ENCODE measurements at places on chromosomes 16 and 17. TPM values are rescaled to one million over a fixed set of nuclear protein-coding genes. Genes with fewer than 3 reads are reported as not detected.

- DNase-seq: no peak
- no peaks in the 10 kb centered on the region for H3K27me3 ChIP-seq
- no peak overlapping the region for H3K4me3 ChIP-seq
- H3K4me1 ChIP-seq: no peaks in the 10 kb centered on the region
- H3K36me3 ChIP-seq: no peaks in the 10 kb centered on the region
Measured at GRCh38 chr17:55394357-55395021, 27.1 kb downstream of the MMD start.

Gene IGSF6
- total RNA-seq: 0.59 TPM

DNA sequence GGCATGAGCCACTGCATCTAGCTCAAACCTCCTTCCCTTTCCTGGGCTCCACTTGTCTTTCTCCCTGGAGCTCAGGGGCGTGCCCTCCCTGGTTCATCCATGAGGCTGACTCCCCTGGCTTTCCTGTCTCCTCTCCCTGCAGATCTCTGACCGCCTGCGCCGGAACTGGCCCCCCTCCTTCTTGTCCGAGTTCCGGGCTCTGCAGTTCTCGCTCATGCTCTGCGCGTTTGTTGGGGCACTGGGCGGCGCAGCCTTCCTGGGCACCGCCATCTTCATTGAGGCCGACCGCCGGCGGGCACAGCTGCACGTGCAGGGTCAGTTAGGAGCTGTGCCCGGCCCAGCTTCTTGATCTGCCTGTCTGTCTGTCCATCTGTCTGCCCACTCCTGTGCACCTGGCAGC is 1.2 kb upstream of the LAT start:
- H3K27me3 ChIP-seq: no peaks in the 10 kb centered on the region
- H3K27ac ChIP-seq: no peak overlapping the region
- no peak overlapping the region for H3K4me3 ChIP-seq
- no peaks in the 10 kb centered on the region for H3K4me1 ChIP-seq
- no peaks in the 10 kb centered on the region for H3K36me3 ChIP-seq

DNA sequence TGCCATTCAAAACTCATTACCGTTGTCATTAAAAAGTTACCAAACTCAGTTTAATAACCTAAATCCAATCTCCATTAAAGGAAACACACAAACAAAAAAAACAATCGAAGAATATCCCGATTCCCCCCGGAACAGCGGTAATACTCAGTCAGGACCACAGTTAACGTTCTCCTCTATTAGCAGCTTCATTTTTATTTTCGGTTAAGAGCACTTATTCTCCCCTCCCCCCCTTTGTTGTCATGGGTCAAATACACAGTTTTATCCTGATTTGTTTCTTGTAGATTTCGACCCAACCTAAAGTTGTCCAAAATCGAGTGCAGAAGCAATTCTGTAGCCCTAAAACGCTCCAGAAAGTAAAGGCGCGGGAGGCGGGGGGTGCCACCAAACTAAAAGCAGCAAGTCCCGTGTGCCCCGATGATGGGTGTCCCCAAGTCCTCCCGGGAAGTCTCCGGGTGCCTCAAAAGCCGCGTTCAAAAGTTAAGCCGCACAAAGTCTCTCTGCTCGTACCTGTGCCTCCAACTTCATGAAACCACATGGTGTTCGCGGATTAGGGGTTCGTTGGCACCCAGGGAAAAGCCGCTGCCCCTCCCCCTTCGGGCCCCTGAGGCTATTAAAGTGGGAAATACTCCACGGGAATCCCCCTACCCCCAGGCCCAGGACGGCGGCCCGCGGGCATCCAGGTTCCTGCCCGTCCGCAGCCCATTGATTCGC is 996 bp downstream of the SUMO2 start:
- peak overlapping the region; percentile 100 for H3K27ac ChIP-seq
- DNase-seq: no peak
- H3K4me3 ChIP-seq: peak overlapping the region; percentile 83
- no peaks in the 10 kb centered on the region for H3K36me3 ChIP-seq
- H3K27me3 ChIP-seq: no peaks in the 10 kb centered on the region

Gene EFNB3
- 10.6 TPM for total RNA-seq

Gene CX3CL1
- total RNA-seq: 1.0 TPM

DNA sequence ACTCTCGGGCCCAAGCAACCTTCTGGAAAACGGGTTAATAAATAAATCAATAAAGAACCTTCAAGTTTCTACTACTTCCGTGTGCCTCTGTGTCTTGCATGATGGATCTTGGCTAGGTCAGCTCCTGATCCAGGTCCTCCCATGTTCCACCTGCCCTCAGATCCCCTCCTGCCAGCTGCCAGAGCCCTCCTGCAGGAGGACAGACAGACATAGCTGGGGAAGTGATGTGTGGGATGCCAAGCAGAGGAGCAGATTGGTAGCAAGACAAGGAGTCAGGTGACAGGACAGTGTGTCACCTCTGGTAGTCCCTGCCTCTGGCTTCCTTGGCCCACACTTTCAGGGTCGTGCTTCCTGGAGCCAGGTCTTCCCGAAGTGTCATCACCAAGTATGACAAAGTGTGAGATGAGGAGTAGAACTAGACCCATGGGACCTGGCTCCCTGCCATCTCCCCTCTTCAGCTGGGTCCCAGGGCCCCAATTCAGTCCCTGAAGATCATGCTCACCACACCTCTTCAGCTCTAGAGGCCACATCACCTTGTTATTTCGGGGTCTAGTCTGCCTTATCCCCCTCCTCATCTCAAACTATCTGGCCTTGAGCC is 1.0 kb upstream of the EPN3 start:
- H3K36me3 ChIP-seq: no peaks in the 10 kb centered on the region
- DNase-seq: no peak
- H3K27me3 ChIP-seq: peaks cover 6% of the 10 kb centered on the region
- H3K4me1 ChIP-seq: no peaks in the 10 kb centered on the region
- H3K27ac ChIP-seq: no peak overlapping the region
- H3K4me3 ChIP-seq: no peak overlapping the region

Gene LRRC37A3
- 2.1 TPM for total RNA-seq

Gene SHCBP1
- not detected for total RNA-seq

DNA sequence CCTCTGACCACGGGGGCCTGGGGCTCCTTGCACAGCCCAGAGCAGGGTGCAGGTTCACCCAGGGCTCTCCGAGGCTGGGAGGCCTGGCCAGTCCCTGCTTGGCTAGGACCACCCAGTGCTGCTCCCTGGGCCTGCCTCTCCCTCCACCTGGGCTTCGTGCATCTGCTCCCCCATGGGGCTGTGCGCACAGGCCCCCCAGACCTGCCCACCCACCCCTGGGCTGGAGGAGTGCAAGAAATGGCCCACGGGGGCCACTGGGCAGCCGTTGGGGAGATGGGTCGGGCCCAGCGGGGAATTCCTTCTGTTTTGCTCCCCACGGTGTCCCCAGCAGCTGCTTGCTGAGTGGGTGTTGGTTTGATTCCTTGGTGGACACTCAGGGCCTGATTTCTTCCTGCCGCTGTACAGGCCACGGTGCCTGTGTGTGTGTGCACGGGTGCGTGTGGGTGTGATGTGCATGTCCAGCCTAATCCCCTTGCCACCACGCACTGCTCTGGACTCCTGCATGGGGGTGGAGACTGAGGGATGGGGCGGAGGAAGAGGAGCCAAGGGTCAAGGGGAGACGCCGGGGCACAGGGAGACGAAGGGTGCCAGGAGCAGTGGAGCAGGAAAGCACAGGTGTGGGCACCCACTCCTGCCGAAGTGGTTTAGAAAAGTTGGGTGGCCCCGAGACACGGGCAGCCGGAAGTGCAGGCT is 8.5 kb downstream of the PRSS27 start:
- H3K4me3 ChIP-seq: no peak overlapping the region
- H3K4me1 ChIP-seq: no peaks in the 10 kb centered on the region
- H3K27ac ChIP-seq: no peak overlapping the region
- no peaks in the 10 kb centered on the region for H3K27me3 ChIP-seq

DNA sequence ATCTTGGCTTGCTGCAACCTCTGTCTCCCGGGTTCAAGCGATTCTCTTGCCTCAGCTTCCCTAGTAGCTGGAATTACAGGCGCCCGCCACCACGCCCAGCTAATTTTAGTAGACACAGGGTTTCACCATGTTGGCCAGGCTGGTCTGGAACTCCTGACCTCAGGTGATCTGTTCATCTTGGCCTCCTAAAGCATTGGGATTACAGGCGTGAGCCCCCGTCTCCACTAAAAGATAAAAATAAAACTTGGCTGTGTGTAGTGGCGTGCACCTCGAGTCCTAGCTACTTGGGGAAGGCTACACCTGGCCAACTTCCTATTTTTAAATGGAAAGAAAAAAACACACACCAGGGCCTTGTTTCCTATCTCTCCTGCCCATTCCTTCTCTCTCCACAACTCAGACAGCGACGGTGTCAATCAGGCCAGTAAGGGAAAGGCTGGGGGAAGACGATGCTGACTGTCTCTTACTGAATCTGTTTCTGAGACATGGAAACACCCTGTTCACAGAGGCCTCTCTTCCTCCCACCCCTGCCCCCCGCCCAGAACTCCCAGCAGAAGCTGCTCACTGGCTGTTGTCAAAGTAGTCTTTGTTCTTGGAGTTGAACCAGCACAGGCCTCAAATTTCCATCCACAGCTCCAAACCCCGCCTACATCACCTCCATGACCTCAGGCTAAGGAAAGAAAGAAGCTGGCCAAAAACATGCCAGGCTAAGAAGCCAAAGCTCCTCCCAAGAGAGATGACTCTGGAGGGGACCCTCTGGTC is 96.6 kb downstream of the NXN start:
- no peak overlapping the region for H3K4me3 ChIP-seq
- no peaks in the 10 kb centered on the region for H3K36me3 ChIP-seq
- H3K27ac ChIP-seq: peak overlapping the region; percentile 86
- peaks cover 29% of the 10 kb centered on the region for H3K4me1 ChIP-seq
- no peaks in the 10 kb centered on the region for H3K27me3 ChIP-seq

GRCh38 chr17:40113110-40113906 is 8.5 kb upstream of the MSL1 start:
- H3K27me3 ChIP-seq: no peaks in the 10 kb centered on the region
- DNase-seq: peak; percentile 97
- peak overlapping the region; percentile 90 for H3K27ac ChIP-seq
- H3K4me1 ChIP-seq: peaks cover 26% of the 10 kb centered on the region
- no peaks in the 10 kb centered on the region for H3K36me3 ChIP-seq
- peak overlapping the region; percentile 41 for H3K4me3 ChIP-seq

GRCh38 chr17:55410722-55411462 is 10.7 kb downstream of the MMD start:
- no peak for DNase-seq
- H3K36me3 ChIP-seq: no peaks in the 10 kb centered on the region
- H3K27ac ChIP-seq: no peak overlapping the region
- H3K27me3 ChIP-seq: no peaks in the 10 kb centered on the region
- no peaks in the 10 kb centered on the region for H3K4me1 ChIP-seq

Gene MON1B
- total RNA-seq: 35.8 TPM

GRCh38 chr17:14745541-14745940 is 444.7 kb downstream of the HS3ST3B1 start:
- no peak overlapping the region for H3K4me3 ChIP-seq
- H3K27me3 ChIP-seq: no peaks in the 10 kb centered on the region
- no peak for DNase-seq
- no peak overlapping the region for H3K27ac ChIP-seq

DNA sequence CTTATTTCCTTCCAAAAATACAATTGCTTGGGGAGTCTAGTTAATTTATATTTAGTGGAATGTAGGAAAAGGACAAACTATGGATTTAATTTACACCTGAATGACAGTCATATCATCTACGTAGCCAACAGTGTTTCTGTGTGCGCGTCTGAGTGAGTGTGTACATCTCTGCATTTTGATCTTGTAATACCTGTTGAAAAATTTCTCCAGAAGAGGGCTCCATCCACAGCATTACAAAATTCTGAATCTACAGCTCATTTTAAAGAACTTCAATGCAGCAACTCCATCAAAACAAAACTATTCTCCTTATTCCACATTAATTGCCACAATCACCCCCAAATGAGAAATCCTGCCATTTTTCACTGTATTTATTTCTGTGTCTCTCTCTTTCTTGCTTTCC is 3.9 kb downstream of the CDH13 start:
- peaks cover 12% of the 10 kb centered on the region for H3K4me1 ChIP-seq
- no peak overlapping the region for H3K4me3 ChIP-seq
- peak overlapping the region; percentile 90 for H3K27ac ChIP-seq
- no peaks in the 10 kb centered on the region for H3K36me3 ChIP-seq
- no peaks in the 10 kb centered on the region for H3K27me3 ChIP-seq

Gene HCRT
- not detected for total RNA-seq

DNA sequence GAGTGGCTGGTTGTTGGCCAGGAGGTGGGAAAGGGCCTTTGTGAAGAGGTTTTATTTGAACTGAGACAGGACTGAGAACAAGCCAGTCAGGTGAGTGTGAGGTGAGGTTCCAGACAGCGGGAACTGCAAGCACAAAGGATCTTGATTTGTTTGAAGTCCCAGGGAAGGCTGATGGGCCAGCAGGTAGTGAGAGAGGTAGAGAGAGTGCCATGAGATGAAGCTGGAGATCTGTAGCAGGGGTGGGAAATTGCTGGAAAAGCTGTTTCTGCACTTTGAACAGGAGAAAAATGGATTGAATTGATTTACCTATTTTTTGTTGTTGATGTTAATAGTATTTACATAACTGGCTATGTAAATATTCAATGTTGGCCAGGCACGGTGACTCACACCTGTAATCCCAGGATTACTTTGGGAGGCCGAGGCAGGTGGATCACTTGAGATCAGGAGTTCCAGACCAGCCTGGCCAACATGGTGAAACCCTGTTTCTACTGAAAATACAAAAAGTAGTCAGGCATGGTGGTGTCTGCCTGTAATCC is 7.7 kb upstream of the DCTPP1 start:
- H3K4me3 ChIP-seq: no peak overlapping the region
- H3K27ac ChIP-seq: no peak overlapping the region
- H3K4me1 ChIP-seq: no peaks in the 10 kb centered on the region
- H3K27me3 ChIP-seq: no peaks in the 10 kb centered on the region
- DNase-seq: no peak

Gene SOX8
- not detected for total RNA-seq

- H3K36me3 ChIP-seq: no peaks in the 10 kb centered on the region
- H3K27ac ChIP-seq: no peak overlapping the region
- no peak for DNase-seq
- H3K4me3 ChIP-seq: no peak overlapping the region
- H3K27me3 ChIP-seq: no peaks in the 10 kb centered on the region
- H3K4me1 ChIP-seq: no peaks in the 10 kb centered on the region
Measured at GRCh38 chr16:85042606-85043005, 15.0 kb downstream of the KIAA0513 start.

DNA sequence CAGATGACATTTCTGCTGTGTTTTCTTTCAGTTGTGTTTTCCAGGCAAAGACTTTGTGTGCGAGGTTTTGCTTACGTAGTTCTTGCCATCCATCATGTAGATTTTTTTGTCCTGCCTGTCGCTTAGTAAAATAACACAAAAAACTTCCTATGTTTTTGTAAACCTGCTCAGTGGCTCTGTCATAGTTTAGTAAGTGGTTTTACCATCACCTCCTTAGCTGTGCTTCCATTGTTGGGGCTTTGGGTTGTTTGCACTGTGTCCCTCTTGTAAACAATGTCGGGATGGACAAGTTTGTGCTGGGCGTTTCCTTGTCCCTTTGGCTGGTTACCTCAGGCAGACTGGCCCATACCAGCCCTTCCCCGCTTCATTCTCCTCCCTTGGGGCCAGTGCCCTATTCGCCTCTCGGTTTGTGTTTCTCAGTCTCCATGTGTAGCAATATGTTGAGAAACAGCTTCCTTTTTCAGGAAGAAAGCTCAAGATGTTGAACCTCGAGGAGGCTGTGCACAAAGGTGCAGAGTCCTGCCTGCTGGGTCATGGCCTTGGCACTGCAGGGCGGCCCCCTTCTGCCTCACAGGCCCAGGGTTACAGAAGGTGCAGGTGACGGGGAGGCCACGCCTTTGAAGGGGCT is 74.6 kb downstream of the KSR1 start:
- no peaks in the 10 kb centered on the region for H3K36me3 ChIP-seq
- H3K4me3 ChIP-seq: no peak overlapping the region
- DNase-seq: no peak
- peak overlapping the region; percentile 22 for H3K27ac ChIP-seq
